ENCODE measurements at places on chromosomes 3 and 15. TPM values are rescaled to one million over a fixed set of nuclear protein-coding genes. Genes with fewer than 3 reads are reported as not detected.
A peak's percentile ranks its signal among the peaks of the same experiment; 100 is the strongest.

DNA sequence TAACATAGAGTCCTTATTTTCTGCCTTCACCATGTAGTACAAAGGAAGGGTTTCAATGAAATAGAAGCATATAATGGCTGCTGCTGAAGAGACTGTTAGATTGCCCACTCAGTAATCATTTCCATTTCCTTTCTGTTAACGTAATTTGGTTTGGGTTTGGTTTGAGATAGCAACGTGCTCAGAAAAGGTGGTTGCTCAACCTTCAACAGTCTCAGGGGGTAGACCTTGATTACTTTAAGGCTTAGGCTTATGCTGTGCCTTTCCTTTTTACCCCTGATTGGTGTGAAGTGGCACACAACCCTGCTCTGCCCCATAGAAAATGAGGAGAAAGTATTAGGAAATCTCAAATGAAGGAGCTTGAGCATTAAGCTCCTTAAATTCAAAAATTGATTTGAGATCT, 163.7 kb upstream of the TP63 start:
- DNase-seq = no peak

Gene FBN1
- 40.0 TPM for total RNA-seq

Gene ANKRD63
- total RNA-seq = 1.3 TPM

DNA sequence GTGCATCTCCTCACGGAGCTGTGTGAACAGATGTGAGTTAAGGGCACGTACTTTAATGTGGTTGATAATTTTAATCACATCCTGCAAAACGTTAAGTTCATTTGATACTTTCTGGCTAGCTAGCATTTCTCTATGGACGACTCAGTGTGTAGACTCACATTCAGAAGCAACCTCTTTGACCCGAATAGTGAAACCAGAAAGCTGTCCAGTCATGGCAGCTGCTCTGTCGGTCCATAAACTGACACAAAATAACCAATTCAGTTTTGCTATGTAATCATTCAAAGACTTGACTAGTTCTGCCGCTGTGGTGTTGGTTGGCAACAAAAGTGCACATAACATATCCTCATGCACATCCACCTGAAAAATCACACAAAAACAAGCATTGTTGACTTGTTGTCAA, 3.7 kb upstream of the GFM1 start:
- DNase-seq = no peak

DNA sequence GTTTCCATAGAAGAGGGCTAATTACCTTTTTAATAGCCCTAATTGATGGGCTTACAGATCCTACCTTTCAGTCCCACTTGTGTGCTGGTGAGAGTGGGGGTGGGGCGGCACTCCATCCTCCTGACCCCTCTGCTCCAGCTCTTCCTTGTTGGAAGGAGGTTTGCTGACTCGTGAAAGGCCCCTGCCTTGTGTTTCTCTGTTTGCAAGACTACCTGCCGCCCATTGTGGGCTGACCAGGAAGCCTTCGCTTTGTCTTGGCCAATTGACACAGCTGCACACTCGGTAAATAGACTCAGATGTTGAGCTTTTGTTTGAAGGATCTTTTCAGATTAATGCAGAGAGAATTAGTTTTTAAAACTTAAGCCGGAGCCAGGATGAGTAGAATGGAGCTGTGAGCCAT, 197.3 kb upstream of the HES1 start:
- no peak for DNase-seq

DNA sequence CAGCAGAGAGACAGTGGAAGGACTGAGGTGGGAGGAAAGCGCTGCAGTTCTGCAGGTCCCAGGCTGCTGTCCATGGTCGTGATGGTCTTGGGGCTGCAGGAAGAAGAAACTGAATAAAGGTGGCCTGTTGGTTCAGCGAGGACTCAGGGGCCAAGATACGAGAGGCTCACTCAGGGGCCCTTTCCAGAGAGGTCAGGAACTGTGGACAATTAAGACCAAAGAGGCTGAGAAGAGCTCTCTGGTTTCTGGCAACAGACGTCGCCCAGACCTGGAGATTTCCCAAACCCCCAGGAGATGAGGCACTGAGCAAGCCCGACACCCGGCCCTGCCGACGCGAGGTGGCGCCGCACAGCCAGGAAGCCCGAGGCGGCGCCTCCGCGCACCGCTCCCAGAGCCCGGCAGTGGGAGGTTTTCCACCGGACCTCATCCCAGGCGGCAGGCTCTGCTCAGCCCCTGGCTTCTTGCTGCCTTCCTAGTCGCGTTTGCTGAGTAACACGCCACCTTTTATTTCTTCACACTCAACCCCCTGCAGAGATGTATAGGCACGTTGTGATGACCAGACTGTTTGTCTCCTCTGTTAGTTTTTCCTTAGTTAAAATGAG, 56.4 kb upstream of the ARRDC4 start:
- peak; percentile 66 for DNase-seq

Gene SCAANT1
- not detected for total RNA-seq

DNA sequence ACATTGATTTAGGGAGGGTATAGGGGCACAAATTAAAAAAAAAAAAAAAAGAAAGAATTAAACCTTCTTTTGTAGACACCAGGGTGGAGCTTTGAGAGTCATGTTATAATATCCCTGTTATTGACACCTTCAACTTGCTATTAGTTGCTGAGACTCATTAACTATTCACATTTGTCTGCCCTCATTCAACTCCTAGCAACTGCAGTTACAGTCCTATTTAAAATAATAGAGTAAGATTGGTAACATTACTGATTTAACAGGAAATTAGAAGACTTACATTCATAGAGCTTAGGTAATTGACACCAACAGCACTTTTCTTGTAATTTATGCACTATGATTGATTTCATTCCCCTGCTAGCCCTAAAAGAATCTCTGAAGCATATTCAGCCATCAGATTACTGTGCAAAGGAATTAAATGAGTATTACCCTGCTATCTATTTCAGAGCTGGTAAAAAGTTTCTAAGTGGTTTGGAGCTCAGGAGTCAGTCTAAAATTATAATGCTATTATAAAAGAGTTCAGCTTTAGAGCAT, 148.8 kb upstream of the TBL1XR1 start:
- no peak for DNase-seq

Gene SLC26A6
- total RNA-seq = 19.9 TPM

DNA sequence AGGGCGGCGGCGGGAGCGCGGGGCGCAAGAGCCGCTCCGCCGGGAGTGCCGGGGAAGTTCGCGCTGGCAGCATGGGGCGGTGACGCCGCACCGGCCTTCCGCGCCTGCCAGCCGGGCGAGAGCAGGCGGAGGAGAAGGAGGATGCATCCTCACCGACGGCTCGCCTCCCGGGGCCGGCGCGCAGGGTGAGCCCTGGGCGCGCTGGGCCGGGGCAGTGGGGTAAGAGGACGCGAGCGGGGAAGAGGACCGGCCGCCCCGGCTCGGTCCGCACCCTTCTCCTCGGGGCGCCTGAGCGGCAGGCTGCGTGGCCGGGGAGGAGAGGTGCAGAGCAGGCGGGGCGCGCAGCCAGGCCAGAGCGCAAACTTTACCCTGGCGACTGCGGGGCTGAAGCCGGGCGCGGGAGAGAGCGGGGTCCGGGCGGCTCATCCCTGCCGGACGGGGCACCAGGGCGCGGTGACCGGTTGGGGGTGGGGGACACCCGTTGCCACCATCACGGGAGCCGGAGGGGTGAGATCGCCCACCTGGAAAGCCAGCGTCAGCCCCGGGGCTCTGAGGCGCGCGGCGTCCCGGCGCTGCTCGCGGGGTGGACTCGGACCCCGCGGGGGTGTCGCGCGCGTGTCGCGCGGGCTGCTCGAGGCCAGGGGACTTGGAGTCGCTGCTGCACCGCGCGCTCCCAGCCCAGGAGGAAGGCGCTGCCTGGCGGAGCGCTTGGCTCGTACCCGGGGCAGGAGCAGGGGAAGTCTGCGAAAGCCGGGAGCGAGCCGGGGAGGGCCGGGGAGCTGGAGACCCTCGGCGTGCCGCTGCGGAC, 542 bp downstream of the GABRA5 start:
- DNase-seq = no peak

DNA sequence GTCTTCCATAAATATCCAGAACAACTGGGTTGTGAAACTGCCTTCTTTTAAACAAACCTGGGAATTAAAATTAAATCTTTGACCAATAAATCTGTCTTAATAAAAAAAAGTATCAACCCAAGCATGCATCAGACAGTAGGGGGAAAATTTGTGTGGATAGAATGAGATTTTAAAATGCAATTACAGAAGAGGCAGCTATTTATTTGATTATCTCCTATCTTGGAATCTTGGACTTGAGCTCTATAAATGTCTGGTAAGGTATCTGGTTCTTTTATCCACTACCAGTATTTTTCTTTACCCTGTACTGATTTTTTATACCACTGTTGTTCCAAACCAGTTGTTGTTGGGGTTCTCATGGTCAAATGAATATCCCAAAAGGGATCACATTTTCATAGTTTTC, 157.6 kb upstream of the VEPH1 start:
- no peak for DNase-seq

GRCh38 chr15:58064082-58064979, 1.2 kb downstream of the ALDH1A2 start:
- DNase-seq = no peak

- no peak for DNase-seq
Measured at GRCh38 chr3:51954105-51954504, 1.1 kb upstream of the GPR62 start.

DNA sequence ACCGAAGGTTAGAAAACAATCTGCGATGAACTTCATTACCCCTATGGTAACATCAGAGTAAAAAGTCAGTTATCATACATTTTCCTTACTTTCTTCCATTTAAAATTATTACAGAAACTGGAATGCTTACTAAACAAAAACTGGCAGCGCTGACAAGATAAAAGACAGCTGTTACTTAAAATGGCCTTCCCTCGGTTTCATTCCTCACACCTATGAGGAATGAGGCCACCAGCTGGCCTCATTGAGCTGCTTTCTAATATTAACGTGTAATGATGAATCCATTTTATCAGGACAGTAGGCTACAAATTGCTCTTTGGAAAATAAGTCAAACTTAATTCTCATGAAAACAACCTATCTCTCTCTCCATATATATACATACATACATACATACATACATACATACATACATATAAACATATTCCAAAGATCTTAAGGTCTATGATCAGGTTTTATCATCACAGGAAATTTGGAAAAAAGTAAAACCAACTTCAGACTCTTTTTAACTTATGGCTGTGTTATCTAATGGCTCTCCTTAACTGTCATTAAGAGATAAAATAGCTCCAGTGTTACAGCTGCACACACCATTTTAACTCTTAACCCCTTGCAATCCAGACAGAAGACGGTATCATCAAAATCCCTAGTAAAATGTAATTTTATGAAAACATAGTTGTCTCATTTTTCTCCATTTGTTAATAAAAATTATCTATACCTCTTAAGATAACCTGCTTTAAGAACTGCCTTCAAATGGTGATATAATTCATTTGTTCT, 5.2 kb downstream of the CCNL1 start:
- no peak for DNase-seq

DNA sequence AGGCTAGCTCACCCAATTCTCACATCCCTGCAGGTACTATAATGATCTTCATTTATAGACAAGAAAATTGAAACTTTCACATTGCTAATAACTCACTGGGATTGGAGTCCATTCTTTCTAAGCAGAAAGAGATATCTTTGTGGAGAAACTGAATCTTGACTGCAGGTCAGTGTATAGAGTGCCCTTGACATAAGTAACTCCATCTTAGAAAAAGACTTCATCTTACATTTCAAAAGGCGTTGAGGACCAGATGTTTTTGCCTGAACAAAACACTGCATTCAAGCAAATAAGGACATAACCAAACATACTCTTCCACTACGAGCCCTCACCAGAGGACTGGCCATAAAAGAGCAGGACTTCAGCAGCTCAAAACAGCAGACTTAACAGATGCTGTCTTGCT, 6.8 kb upstream of the CCR3 start:
- DNase-seq = no peak

Gene ANKRD34C
- 1.2 TPM for total RNA-seq

DNA sequence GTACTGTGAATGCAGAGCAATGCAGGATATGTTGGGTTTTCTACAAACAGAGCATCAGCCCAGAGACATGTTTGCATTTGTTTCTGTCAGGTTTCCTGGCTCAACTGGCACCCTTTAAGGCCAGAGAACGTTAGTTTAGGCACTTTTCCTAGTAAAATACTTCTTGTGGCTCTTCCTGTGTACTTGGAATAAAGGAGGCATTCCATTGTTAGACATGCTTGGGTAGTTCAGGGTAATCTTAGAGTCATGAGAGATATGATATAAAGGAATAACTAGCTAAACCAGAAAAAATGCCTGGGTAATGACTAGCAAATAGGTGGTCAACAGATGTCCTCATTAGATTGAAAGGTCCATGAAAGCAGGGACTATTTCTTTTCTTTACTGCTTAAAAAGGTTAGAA, 60.4 kb upstream of the RBM5 start:
- no peak for DNase-seq

DNA sequence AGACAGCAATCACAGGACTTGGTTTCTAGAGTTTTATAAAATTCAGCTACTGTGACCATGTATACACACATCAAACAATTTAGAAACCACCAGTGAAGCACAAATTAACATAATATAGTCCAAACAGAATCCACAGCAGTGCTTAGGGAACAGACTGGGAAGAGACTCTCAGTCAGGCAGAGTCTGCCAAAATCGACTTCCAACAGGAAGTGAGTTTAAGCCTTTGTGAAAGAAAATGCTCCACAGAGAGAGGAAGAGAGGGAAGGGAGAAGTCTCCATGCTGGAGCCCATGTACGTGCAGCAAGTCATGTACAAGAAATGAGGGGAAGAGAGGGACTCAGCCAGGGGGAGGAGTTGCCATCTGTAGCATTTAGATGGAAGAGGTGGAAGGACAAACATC, 172.6 kb downstream of the IL5RA start:
- no peak for DNase-seq

DNA sequence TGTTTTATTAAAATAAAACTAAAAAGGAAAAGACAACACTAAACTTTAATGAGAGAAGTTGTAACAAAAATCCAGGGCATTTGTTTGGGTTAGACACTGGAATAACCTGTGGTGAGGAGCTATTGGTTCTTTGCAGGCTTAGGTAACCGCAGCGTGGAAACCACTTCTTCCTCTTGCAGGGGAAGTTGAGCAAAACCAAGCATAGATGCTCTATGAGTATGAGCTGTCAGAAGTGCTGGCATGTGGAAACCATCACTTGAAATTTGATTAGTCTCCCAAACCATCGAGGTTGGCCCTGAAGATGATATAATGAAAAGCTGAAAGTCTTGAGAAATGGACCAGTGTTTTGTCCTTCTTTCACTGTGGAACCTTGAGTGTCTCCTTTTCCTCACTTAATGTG, 127.1 kb upstream of the RBMS3 start:
- no peak for DNase-seq

DNA sequence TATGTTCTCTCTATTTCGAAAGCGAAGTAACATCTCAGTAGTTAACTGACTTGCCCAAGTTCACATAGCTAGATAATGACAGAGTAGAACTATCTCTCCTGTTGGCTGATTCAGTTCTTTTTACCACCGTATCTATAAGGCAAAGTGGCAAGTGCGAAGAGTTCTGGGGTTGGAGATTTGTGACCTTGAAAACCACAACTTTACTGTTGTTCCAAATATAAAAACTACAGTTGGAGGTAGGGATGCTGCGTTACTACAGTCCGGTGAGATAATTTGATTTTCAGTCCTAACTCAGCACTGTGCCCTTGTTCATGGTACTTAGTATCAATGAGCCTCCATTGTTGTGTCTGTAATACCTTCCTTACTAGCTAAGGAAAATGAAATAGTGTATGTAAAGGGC, 71.2 kb upstream of the GOLGA8B start:
- no peak for DNase-seq

Gene LARP6
- 117 TPM for total RNA-seq

Gene LRRC31
- not detected for total RNA-seq

GRCh38 chr15:74167891-74168331, 5.6 kb upstream of the ISLR start:
- no peak for DNase-seq
